Astrocyte (in vitro differentiated cells and primary cell): ENCODE measurements at places on chromosomes 11 and 22.
A peak's percentile ranks its signal among the peaks of the same experiment; 100 is the strongest.

- no peak for DNase-seq
Measured at GRCh38 chr11:64593156-64594105, 2.4 kb downstream of the SLC22A12 start.

DNA sequence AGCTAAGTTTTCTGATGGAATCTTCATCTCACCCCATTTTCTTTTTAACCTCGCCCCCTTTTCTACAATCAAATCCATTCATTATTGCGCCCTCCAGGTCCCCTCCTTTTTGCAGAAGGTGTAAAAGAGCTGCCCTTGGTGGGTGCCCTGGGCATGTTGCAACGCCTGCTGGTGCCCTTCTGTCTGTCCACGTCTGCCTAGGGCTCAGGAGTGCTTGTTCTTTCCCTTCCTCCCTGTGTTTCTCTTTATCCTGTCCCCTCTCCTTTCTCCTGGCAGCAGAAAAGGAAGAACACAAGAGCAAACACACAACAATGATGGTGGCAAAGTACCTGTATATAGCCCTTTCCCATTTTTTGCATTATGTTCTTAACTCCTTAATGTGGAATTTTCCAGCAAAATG lies 6.2 kb upstream of the TLCD5 start:
- no peak for DNase-seq

- peak; percentile 20 for DNase-seq
Measured at GRCh38 chr11:2377511-2378443, 667 bp downstream of the CD81 start.

- DNase-seq = no peak
Measured at GRCh38 chr11:28951191-28951590, 843.0 kb downstream of the METTL15 start.

GRCh38 chr11:92364177-92364576 lies 139.6 kb downstream of the FAT3 start:
- DNase-seq = no peak

- DNase-seq = no peak
Measured at GRCh38 chr11:17528181-17528691, 16.0 kb downstream of the USH1C start.

DNA sequence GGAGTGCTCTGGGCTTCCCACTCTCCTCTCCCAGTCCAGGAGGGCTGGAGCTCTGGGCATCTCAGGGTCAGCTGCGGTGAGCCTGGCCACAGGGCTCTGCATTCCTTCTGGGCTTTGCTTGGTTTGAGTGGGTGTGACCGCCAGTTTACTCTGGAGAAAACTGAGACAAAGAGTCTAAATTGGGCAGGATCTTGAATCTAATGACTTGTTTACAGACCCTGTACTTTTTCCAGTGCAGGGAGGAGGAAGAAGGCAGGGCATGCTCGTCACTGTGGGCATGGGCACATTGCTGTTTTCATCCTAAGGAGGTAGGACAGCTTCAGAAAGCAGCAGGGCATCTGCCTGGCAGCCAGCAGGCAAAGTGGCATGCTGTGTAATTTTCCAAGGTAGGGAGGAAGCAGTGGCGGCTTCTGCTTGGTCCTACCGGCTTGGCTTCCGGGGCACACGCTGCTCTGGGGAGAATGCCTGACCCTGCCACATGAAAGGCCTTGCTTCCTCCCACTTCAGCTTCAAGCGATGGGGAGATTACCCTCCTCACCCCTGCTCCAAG lies 22.9 kb downstream of the FLI1 start:
- peak; percentile 85 for DNase-seq

DNA sequence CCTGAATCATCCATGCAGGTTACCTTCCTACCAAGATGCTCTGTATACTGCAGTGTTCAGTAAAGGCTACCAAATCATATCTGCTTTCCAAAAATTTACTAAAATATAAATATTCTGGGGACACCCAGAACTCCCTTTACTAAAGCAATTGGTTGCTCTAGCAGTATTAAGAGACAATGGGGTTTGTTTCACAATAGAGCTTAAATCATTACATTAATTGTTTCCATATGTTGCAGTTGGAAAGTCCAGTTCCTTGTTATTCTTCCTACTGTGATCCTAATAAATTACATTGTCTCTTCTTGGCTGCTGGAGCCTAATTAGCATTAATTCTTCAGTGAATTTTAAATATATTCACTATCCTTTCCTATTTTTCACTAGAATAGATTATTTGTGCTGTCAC lies 316.0 kb upstream of the MTNR1B start:
- no peak for DNase-seq

- peak; percentile 27 for DNase-seq
Measured at GRCh38 chr11:104163100-104164027, 583 bp downstream of the PDGFD start.

GRCh38 chr11:123740787-123741158 lies 687 bp downstream of the ZNF202 start:
- no peak for DNase-seq

DNA sequence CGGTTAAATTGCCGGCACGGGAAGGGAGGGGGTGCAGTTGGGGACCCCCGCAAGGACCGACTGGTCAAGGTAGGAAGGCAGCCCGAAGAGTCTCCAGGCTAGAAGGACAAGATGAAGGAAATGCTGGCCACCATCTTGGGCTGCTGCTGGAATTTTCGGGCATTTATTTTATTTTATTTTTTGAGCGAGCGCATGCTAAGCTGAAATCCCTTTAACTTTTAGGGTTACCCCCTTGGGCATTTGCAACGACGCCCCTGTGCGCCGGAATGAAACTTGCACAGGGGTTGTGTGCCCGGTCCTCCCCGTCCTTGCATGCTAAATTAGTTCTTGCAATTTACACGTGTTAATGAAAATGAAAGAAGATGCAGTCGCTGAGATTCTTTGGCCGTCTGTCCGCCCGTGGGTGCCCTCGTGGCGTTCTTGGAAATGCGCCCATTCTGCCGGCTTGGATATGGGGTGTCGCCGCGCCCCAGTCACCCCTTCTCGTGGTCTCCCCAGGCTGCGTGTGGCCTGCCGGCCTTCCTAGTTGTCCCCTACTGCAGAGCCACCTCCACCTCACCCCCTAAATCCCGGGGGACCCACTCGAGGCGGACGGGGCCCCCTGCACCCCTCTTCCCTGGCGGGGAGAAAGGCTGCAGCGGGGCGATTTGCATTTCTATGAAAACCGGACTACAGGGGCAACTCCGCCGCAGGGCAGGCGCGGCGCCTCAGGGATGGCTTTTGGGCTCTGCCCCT lies 529 bp upstream of the CCND1 start:
- no peak for DNase-seq

- no peak for DNase-seq
Measured at GRCh38 chr11:24609192-24610119, 112.6 kb downstream of the LUZP2 start.

GRCh38 chr11:34633640-34633989 lies 12.7 kb downstream of the EHF start:
- no peak for DNase-seq

DNA sequence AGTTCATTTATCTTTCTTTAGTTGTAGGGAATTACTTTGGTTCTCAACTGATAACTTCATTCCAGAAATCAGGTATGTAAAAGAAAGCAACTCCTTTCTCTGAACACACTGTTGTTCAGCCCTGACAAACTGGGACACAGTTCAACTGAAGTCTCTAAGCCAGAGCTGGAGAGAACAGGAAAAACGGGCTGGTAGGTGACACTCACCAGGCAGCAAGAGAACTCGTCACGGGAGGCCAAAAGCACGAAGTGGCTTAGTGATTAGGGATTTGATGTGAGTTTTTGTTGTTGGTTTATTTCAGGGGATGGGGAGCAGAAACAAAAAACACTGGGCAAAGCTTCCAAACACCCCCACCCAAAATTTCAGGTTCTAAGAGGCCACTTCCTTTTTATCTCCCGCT lies 54.1 kb downstream of the MYH9 start:
- no peak for DNase-seq

DNA sequence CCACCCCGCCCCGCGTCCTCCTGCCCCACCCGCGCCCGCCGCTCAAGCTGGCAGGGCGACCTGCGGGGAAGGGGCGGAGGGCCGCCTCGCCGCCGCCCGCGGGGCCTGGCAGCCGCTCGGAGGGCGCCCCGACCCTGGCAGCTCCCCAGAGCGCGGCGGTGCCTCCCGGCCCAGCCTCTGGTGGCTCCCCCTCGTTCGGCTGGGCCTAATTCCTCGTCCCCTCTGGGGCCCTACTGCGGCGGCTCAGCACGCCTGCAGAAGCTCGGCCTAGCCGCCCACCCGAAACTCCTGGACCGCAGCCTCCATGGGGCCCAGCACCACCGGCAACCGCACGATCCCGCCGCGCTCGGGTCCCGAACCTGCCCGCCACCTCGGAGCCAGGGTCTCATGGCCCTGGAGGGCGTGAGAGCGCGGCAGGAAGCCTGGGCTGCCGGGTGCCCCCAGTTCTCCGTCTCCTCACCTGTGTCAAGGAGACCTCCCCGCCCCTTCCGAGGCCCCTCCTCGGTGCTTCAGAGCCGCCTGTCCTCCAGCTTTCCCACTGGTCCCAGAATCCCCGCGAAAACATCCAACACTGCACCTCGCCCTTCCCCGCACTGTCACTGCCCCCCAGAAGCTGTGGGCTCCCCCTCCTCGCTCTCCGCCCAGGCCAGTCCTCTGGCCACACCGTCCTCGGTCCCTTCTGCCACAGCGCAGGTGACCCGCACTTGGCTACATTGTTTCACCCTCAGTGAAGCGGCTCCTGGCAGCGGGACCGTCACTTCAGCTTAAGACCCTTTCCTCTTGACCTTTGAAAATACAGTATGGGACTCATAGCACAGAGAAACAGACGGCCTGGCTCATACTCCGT lies 613 bp upstream of the GSC2 start:
- no peak for DNase-seq

- no peak for DNase-seq
Measured at GRCh38 chr11:61035526-61035835, 64.0 kb downstream of the CD6 start.

DNA sequence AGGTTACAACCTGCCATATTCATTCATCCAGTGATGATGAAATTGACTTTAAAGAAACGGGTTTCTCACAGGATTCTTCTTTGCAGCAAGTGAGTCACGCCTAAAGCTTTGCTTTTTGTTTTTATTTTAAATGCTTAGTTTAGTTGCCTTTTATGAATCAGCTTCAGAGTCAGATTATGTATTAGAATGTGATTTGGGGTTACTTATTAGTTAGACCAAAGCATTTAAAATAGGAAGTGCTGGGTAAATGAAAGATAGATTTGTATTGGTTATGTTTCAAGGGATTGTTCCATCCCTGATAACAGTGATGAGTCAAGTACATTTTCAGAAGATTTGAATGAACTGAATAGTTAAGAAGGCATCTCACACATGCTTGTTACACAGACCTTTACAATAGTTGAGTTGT lies 101.3 kb upstream of the GAL start:
- DNase-seq = peak; percentile 77

GRCh38 chr22:43658823-43659222 lies 153.3 kb downstream of the EFCAB6 start:
- DNase-seq = no peak

DNA sequence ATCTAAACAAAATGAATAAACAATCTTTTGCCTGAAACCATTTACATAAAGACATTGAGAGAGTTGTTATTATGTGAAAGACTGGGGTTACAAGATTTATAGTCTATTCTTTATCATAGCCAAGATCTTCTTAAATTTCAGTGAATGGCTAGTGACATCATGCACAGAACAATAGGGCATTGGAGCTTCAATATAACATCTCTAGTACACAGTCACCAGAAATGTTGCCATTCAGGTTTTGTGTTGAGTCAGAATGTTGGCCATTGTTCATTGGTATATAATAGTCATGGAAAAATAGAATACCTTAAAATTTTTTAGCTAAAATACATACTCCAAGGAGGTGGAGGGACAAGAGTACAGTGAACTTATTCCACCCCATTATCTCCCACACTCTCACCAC lies 44.3 kb downstream of the SLC5A12 start:
- peak; percentile 3 for DNase-seq

- DNase-seq = no peak
Measured at GRCh38 chr11:70501051-70501901, 102.9 kb downstream of the CTTN start.

DNA sequence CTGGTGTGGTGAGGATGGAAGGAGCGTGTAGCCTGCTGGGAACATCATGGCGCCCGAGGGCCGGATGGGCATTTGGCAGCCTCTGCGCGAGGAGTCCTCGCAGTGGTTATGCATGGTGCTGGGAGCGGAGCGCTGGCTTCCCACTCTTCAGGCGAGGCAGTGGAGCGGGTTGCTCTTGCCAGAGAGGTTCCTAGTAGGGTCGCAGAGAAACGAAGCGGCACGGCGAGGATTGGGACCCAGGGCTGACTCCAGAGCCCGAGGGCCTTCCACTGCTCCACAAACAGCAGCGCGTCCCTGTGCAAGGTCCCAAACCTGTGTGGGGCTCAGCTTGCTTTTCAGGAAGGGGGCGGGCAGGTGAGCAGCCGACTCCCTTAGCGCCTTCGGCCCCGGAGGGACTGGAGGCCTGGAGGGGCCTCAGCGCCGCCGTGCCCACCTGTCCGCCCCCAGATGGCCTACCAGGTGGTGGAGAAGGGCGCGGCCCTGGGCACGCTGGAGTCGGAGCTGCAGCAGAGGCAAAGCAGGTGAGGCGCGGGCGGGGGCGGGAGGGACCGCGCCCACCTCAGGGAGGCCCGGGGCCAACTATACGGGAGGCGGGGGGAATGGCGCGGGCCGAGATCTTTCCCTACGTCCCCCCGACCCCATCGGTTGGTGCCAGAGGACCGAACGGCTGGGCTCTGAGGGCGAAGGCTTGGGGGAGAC lies 7.2 kb downstream of the ATG16L2 start:
- DNase-seq = no peak

DNA sequence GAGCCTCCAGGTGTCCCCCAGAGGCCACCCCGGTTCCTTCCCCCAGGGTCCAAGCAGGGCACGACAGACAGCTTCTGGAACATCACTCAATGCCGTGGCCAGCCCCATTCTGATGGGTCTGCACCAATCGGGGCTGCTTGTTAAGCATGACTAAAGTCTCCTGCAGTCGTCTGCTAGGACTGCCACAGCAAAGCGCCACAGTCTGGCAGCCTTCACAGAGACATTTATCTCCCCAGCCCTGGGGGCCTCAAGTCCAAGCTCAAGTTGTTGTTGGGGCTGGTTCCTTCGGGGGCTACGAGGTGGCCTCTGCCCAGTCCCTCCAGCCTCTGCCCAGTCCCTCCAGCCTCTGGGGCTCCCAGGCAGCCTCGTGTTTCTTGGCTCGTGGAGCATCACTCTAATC lies 14.0 kb upstream of the CD81 start:
- no peak for DNase-seq

- DNase-seq = peak; percentile 91
Measured at GRCh38 chr11:57288771-57289579, 35.8 kb downstream of the TNKS1BP1 start.

GRCh38 chr11:125257751-125258150 lies 93.2 kb downstream of the PKNOX2 start:
- DNase-seq = no peak

GRCh38 chr11:72000202-72000867 lies 1.6 kb downstream of the IL18BP start:
- no peak for DNase-seq

GRCh38 chr11:22832315-22833015 lies 2.9 kb upstream of the SVIP start:
- DNase-seq = no peak

GRCh38 chr11:75911459-75911858 lies 96.4 kb downstream of the UVRAG start:
- no peak for DNase-seq

GRCh38 chr22:44930016-44930710 lies 79.6 kb downstream of the PHF21B start:
- no peak for DNase-seq

- DNase-seq = no peak
Measured at GRCh38 chr11:17692931-17693330, 26.4 kb upstream of the MYOD1 start.

GRCh38 chr11:7905961-7906429 lies 25.1 kb downstream of the OR10A6 start:
- no peak for DNase-seq
